ENCODE measurements at places on chromosomes 1 and 21. TPM values are rescaled to one million over a fixed set of nuclear protein-coding genes. Genes with fewer than 3 reads are reported as not detected.

The CAMK2N1 gene
- 26.5 TPM for total RNA-seq

The PLD5 gene
- total RNA-seq, result 16.5 TPM

The DISP3 gene
- total RNA-seq, result 55.6 TPM

The PAPPA2 gene
- 5.4 TPM for total RNA-seq

The LCE2B gene
- total RNA-seq, result not detected

- peak; percentile 70 for DNase-seq
Measured at GRCh38 chr1:156295391-156295947, at the start of gene GLMP. GLMP (minus strand) TSS chr1:156295679; CDS start chr1:156295645, 34 bp downstream.

DNA sequence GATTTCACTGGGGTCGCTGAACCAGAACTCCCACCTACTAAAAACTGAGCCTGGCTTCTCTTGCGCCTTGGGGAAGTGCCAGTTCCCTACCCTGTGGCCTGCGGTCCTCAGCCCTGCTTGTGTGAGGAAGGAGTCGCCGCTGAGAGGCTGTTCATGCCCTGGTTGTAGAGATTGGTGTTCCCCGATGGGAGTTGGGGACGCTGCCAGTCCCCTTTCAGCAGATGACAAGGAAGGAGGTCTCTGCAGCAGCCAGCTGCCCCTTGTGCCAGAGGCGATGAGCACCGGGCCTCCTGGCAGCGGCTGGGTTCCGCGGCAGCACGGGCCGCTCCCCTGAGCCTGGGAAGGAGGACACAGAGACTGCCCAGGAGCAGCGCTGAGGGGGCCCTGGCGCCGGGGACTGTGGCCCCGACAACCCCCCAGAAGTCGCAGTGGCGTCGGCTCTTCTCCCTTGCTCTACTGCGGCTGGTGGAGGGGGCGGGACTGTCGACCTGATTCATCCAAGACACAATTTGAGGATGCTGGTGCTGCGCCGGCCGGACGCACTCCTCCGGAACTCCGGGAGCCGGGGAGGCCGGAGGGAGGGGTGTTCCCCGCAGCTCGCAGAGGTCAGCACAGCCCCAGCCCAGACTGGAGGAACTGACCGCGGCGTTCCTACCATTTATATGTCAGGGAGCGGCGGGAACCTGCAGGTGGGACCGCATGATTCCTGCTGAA is 12.0 kb upstream of the ADORA3 start:
- peak; percentile 32 for DNase-seq

DNA sequence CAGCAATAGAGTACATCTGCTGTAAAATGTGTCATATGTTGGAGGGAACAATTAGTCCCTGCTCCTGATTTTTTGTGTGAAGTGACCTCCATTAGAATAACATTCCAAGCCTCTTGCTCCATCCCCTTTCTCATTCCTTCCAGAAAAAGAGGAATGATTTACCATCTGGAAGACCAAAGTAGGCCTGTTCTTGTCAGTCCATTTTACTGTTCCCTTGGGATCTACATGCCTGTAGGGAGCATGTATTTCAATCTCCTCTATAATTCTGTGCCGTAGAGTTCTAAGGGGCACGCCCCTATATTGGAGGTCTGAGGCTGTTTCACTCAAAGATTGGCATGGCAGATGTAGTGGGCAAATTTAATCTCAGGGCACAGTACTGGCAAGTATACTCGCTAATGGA is 48.8 kb upstream of the MAN1A2 start:
- DNase-seq, result no peak

- no peak for DNase-seq
Measured at GRCh38 chr1:192703283-192704206, 67.6 kb downstream of the RGS13 start.

GRCh38 chr1:149936170-149936991 is at the start of gene MTMR11:
MTMR11 (minus strand) TSS chr1:149936879; CDS start chr1:149936647, 232 bp downstream.
- peak; percentile 47 for DNase-seq

DNA sequence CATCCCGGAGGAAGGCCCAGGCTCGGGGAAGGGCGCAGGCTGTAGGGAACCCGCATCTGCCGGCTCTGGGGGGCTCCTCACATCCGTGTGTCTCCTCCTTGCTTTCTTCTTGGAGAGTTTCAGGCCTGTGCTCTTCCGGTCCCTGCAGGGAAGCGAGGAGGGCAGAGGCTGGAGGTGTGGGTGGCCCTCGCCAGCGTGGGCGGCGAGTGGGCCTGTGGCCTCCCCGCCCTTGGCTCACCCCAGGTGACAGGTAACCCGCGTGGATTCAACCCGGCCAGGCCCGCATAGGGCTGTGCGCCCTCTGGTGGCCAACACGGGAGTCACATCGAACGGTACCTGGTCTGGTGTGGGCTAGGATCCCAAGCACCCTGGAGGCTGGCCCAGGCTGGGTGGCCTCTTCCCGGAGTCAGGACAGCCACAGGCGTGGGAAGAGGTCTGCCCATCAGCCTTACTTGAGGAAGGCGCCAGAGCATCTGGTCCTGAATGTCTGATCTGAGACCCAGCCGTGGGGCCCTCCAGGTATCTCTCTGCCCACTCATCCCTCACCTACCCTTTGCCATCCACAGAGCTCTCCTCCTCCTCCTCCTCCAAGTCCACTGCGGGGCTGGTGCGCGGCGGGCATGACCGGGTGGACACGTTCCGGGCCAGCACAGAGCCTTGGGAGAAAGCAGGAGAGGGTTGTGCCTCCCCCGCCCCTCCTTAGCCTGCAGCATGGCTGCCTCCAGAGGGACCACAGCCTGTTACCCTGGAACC is 9.6 kb upstream of the TNFRSF25 start:
- peak; percentile 72 for DNase-seq

GRCh38 chr1:162666006-162666645 is 33.9 kb downstream of the DDR2 start:
- DNase-seq, result no peak

- peak; percentile 92 for DNase-seq
Measured at GRCh38 chr1:156356875-156357534, 12.0 kb upstream of the RHBG start.

- DNase-seq, result no peak
Measured at GRCh38 chr1:6982443-6982842, 197.2 kb downstream of the CAMTA1 start.

DNA sequence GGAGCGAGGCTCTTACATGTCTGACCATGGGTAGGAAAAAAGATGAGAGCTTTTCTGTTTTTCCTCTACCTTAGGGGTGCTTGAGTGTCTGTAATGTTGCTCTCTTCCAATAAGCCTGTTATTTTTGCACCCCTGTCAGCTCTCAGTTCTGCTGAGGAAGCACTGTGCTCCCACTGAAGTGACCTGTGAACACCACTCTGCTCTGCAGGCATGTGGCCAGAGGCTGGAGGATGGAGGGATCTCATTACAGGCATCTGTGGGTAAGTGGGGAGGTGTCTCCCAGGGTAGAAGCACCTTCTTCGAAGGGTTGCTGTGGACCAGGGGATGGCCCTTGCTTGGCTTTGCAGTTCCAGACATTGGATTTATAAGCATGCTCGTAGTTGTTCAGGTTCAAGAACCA is 56.8 kb upstream of the RBM15 start:
- no peak for DNase-seq

GRCh38 chr1:203915811-203916210 is 54.4 kb downstream of the SNRPE start:
- DNase-seq, result no peak

DNA sequence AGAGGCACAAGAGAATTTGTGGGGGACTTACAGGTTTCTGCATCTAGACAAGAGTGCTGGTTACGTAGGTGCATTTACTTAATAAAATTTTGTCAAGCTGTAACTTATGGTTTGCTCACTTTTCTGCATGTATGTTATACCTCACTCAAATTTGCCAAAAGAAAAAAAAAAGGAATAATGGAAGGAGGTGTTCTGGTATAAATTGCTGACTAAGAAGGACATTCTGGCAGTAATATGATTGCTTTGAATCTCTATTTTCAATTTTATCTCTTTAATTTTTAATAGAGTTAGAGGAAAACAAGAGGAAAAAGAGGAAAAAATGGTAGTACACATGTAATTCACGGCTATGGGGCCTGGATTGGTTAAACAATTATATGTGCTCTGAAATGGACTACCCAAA is 119.5 kb downstream of the DUSP10 start:
- DNase-seq, result no peak

GRCh38 chr1:39385067-39385988 is 106.1 kb upstream of the BMP8A start:
- no peak for DNase-seq

DNA sequence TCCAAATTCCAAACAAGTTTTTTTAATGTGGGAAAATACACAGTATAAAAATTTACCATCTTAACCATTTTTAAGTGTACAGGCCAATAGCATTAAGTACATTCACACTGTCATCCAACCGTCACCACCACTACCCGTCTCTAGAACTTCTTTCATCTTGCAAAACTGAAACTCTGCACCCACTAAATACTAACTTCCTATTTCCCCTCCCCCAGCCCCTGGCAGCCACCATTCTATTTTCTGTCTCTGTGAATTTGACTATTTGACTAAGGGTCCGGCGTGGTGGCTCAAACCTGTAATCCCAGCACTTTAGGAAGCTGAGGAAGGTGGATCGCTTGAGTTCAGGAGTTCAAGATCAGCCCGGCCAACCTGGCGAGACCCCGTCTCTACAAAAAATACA is 36.1 kb downstream of the CLSTN1 start:
- DNase-seq, result no peak

DNA sequence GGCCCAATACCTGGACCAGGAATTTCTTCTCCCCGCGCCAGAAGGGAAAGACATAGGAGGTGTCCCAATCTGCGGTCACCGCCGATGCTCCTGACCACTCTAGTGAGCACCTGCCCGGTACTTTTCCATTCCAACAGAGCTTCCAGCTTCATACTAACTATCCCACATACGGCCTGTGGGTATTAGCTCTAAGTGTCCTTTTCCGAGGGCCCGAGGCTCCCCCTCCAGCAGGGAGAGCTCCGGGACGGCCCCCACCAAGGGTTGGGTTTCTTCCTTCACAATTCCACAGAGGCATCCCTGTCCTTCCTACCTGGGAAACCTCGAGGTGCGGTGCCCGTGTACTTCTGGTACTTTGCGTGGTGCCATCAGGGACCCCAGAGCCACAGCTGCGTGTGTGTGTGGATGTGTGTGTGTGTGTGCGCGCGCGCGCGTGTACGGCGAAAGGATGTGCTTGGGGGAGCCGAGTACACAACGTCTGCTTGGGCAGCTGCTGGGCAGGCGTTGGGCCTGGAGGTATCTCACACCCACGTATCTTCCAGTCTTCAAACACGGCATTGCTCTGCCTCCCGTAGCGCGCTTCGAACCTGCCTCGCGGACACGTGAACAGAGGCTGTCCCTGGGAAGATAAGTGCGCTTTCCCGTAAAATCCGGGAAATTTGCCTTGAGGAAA is 2.4 kb upstream of the SIM2 start:
- no peak for DNase-seq

DNA sequence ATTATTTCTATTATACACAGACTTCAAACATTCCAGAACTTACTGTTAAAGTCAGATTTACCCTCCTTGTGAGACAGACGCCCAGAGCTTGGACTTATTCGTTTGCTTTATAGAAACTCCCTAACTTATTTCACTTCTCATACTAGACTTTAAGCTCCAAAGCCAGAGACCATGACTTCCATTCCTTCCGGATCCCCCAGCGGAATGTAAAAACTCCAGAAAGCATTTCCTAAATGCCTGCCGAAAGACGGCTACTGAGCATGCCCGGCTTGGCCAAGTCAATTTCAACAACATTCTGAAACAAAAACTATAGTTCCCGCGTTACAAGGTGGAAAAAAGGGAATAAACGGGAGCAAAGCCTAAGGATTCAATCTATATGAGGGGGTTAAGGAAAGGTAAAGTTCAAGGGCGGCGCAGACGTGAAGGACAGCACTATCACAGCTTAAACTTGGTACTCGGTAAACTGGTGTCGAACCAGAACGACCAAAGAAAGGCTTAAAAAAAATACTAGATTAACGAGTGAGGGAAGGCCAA is 1.1 kb downstream of the USP48 start:
- no peak for DNase-seq

DNA sequence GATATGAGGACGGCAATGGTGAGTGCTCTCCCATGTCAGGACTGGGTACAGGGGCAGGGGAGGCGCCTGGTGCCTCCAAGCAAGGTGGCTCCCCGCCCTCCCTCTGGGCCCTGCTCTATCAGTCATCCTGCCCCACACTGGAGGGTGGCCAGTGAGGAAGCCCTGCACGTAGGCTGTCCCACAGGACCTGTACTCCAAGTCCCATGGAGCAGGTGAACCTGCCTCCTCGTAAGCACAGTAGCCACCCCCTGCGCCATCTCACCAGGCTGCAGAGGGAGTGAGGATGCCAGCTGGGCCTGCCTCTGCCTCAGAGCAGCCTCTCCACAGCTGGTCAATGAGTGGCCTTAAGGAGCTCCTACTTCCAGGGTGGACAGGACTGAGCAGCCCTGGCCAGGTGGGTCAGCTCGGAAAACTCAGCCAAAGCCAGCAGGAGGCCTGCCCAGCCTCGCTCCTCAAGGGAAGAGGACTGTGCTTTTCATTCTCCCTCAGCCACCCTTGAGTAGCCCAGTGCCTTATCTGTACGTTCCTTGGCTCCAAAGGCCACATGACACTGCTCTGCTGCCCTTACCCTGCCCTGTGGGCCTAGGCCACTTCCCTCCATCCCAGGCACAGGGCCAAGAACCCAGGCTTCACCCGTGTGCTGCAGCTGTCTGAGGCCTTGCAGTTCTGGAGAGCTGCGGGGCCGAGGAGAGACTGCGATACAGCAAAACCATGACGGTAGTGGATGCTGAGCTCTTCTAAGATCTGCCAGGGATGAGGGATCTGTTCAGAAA is 39.6 kb downstream of the SLC45A1 start:
- DNase-seq, result no peak

- no peak for DNase-seq
Measured at GRCh38 chr1:47680815-47681475, 243.1 kb downstream of the FOXD2 start.

GRCh38 chr1:81549588-81550127 is 251.1 kb upstream of the ADGRL2 start:
- DNase-seq, result no peak

DNA sequence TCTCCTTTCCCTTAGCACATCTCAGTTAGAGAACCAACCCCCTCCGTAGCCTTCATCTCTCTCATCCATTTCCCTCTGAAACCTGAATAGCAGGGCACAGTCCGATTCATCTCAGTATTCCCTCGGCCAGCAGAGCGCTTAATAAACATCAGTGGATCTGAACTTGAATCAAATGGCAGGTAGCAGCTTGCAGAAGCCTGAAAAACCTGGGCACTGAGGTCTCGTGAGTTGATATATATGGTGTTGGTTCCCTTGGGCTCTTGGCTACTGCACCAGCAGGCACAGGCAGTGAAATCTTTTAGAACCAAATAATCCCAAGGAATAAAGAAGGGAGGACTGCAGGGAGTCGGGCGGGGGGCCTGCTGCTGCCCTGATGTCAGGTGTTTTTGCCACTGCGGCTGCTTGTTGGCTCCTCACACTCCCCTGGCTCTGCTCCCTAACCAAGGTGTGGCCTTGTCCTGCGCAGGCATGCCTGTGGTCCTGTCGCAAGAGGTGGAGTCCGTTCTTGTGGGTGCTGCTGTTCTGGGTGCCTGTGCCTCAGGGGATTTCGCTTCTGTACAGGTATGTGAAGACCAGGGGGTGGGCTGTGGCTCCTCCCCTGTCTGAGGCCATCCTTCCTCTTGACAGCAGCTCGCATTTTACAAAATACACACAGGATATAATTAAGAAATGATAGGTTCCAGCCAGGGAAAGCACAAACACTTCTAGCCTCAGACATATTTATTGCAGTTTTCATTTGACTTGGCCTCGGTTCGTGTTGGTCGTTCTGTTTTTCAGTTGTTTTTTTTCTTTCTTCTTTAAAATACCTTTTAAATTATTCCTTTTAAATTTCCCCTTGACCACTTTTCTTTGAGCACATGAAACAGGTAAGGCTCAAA is 140.9 kb upstream of the HOOK1 start:
- DNase-seq, result no peak

- DNase-seq, result no peak
Measured at GRCh38 chr1:44033756-44034155, 2.5 kb upstream of the SLC6A9 start.

Measured in cerebellum (tissue), 4 donors.